ENCODE measurements at places on chromosomes 12 and 14. TPM values are rescaled to one million over a fixed set of nuclear protein-coding genes. Genes with fewer than 3 reads are reported as not detected.

MMP19 gene
- total RNA-seq: not detected

DNA sequence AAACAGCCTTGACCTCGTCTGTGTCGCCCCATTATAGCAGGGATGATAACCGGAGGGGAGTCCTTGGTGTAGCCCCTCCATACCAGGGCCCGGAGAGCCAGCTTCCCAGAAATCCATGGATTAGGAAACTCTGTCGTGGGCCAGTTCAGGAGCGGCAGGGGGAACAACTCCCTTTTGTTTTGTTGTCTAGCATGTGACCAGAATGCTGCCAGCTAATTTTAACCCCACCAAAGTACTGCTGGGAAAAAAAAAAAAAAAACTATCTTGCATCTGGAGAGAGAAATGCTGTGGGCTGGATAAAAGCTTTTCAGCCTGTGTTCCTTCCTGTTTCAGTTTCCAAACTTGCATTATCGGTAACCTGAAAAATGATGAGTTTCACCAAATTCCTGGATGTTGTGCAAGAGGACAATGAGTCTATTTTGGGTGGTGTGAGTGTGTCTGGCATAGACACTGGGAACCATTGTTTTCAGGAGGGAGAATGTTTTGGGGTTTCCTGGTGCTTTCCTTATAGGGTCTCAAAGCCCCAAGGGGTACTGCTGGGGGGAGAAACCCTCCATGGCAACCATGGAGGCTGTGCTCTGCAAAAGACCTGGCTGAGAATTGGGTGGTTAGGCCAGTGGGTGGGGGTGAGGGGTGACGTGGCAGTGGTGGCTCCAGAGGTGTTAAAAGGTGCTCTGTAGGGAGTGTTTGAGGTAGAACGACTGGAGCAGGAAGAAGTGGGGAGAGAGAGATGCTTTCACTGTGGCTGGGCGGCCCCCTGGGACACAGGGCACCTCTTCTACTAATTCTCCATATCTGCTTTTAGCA lies 14.9 kb upstream of the IRF2BPL start:
- H3K27ac ChIP-seq: peak overlapping the region; percentile 78
- H3K27me3 ChIP-seq: no peaks in the 10 kb centered on the region
- H3K36me3 ChIP-seq: no peaks in the 10 kb centered on the region
- H3K4me1 ChIP-seq: peaks cover 77% of the 10 kb centered on the region
- H3K4me3 ChIP-seq: peak overlapping the region; percentile 12

MRPS35 gene
- total RNA-seq: 40.0 TPM

DNA sequence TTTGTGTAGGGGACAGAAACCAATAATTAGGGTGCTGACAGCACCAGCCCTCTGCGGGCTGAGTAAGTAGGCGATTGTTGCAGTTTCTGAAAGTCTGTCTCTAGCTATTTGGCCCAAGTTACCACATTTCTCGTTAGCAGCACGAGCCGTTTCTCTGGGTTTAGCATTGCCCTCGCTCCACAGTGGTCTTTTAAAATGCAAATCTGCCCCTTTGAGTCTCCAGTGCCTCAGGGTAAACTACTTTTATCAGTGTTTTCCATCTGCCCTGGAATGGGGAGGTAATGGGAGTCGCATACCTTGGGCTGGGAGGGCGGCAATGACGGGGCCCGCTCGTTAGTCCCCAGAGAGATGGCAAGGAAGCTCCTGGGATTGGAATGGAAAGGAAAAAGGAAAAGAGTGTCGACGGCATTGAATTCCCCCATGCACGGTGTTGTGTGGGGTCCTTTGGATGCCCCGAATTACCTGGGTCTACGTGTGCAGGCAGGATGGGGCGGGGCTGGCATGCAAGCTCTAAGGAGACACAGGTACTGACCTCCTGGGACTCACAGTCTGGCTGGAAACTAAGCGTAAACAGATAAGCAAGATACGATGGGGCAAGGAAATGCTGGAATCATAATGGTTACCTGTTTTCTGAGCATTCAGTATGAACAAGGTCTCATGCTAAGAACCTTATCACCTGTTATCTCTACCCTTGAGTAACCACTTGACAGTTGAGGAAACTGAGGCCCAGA lies 131.8 kb upstream of the MAP1LC3B2 start:
- no peak for DNase-seq
- no peaks in the 10 kb centered on the region for H3K4me1 ChIP-seq
- H3K27me3 ChIP-seq: no peaks in the 10 kb centered on the region

- no peaks in the 10 kb centered on the region for H3K36me3 ChIP-seq
- peaks cover 5% of the 10 kb centered on the region for H3K27me3 ChIP-seq
- H3K4me3 ChIP-seq: no peak overlapping the region
- DNase-seq: no peak
- H3K4me1 ChIP-seq: peaks cover 10% of the 10 kb centered on the region
Observed at GRCh38 chr12:109273354-109273753, 35.7 kb downstream of the FOXN4 start.

All from activated CD8-positive, alpha-beta T cell treated with anti-CD3 and anti-CD28 coated beads, Interleukin-2, amount 10 ng/mL, durations not matched to agents 7 days and 5 days (primary cell).